Fibroblast of skin of right biceps (primary cell): ENCODE measurements at places on chromosomes 11 and 22.

DNA sequence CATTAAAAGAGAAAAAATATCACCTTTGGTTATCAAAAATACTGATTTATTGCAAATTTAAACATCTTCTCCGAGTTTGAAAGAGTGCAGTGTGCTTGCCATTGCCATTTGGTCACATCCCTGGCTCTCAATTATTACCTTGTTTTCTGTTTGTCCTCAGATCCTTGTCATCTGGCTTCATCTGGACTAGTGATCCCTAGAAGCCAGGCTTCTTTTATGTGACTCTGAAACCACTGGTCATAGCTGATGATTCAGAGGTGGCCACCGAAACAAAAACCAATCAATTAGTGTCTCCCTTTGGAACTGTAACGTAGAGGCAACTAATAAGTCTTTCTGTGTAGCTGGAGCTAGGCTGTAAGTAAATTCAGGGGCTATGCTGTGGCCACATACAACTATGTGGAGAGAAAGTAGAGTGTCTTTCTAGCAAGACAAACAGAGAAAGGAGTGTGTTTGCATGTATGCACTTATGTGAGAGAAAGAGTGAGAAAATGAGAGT is 237.9 kb downstream of the LUZP2 start:
- no peak for DNase-seq

DNA sequence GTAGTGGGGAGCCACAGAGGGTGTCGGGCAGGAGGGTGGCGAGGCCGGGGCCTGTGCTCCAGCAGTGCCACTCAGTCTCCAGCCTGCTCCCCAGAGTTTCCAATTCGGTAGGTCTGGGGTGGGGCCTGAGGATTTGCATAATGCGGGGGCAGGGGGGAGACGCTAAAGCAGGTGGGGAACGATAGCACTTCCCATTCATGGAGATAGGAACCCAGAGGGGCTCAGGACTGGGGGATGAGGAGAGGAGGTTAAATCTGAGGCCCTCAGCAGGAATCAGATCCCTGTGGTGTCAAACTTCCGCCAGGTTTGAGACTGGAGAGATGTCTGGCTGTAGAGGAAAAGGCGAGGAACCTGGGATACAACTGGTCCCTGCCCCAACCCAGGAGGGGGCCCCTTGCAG is 29.8 kb downstream of the WNT11 start:
- no peak for DNase-seq

DNA sequence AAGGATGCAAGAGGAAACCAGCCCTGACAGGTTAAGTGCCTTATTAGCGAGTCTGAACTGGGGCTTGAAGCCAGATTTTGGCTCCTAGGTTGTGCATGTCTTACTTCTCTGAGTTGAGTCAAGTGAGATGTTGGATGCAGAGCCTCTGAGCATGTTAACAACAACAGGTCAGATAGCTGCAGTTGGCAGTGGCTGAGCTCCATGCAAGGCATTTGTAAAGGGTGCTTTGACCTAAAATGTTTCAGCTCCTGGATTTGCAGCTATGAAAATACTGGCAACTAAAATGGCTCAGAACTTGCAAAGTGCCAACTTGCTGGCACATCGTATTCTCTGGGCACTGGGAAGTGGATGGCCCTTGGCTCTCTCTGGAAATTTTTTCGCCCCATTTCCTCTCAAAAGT is 16.4 kb upstream of the CSRP3 start:
- no peak for DNase-seq

GRCh38 chr11:134266440-134266839 is 9.7 kb upstream of the GLB1L3 start:
- DNase-seq: no peak
